ENCODE measurements at places on chromosomes 11 and 22.

DNA sequence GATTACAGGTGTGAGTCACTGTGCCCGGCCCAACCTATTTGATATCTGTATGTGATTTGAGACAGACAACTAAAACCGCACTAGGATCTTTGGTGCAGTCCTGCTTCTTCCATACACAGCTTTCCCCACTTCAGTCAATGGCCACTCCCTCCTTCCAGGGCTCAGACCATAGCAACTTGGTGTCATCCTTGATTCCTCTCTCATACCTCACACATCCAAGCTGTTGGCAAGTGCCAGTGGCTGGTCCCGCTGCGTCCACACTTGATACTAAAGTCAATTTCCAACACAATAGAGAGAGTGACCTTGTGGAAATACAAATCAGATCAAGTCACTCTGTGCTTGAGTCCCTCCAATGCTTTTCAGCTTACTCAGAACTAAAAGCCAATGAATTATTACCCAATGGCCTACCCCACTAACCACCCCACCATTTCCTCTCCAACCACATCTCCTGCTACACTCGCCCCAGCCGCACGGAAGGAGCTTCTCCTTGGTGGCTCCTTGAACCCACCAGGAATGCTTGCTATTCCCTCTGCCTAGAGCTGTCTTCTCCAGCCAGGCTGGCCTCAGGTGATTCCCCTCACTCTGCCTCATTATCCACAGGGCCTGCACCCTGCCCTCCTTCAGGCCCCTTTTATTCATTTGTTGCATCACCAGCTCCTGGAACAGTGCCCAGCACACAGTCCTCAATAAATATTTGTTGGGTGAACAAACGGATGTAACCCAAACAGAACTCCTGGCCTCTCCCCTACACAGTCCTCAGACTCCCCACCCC is 12.9 kb downstream of the ABTB2 start:
- H3K4me1 ChIP-seq, result no peaks in the 10 kb centered on the region
- peak; percentile 93 for DNase-seq
- H3K27ac ChIP-seq, result peak overlapping the region; percentile 71
- H3K36me3 ChIP-seq, result no peaks in the 10 kb centered on the region

GRCh38 chr22:49992921-49993648 is 19.5 kb downstream of the IL17REL start:
- peak; percentile 81 for DNase-seq
- H3K4me3 ChIP-seq, result no peak overlapping the region
- no peaks in the 10 kb centered on the region for H3K27me3 ChIP-seq
- H3K4me1 ChIP-seq, result no peaks in the 10 kb centered on the region

DNA sequence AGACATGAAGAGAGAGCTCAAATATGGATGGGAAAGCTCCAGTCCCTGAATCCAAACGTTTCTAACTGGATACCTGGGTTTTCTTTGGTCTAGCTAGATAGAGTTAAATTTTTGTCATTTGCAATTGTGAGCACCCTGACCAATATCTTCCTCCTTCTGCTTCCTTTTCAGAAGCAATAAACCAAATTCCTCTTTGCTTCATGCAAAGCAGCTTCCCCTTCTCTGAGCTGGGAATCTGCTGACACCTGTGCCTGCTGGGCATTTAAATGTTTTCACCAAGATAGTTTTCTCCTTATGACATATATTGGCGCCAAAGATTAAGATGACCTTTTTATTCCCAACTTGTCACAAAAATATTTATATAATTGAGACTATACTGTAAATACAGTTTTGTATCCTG is 27.9 kb upstream of the PAK1 start:
- H3K36me3 ChIP-seq, result no peaks in the 10 kb centered on the region
- H3K27ac ChIP-seq, result no peak overlapping the region
- no peaks in the 10 kb centered on the region for H3K4me1 ChIP-seq
- H3K4me3 ChIP-seq, result no peak overlapping the region
- no peak for DNase-seq

DNA sequence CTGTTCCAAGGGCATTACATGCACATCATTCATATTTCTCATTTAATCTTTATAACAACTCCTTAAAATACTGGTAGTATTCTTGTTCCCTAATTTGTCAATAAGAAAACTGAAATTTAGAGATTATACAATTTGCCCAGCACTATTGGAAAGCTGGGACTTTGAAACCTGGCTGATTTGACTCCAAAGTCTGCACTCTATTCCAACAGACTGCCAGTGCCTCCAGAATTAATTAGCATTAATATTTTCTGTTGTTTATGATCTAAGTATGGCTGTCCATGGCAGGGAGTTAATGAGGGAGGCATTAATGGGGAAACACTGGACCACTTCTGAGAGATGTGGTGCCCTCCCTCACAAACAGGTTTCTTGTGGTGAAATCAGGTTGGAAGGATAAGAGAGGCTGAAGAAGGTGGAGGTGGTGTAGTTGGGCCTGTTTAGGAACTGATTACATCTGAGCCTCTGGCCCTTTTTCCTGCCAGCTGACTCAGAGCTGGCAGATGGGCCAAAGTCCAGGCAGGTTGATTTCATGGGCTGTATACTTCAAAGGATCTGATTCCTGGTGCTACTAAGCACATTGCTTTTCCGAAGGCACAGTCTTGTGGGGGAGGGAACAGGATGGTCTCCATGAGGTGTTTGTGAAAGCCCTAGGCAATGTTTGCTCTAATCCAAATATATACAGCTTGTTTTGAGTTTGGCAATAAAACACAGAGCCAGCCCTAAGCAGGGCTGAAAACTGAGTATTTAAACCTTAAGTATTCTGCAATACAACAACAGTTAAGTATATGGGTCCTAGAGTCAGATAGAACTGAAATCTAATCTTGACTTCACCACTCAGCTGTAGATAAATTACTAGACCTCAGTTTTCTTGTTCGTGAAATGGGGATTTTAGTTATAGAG is 21.0 kb upstream of the RAB30 start:
- H3K36me3 ChIP-seq, result no peaks in the 10 kb centered on the region
- no peaks in the 10 kb centered on the region for H3K4me1 ChIP-seq
- DNase-seq, result peak; percentile 85
- no peak overlapping the region for H3K4me3 ChIP-seq
- H3K27ac ChIP-seq, result peak overlapping the region; percentile 11

- no peaks in the 10 kb centered on the region for H3K27me3 ChIP-seq
- DNase-seq, result no peak
- H3K4me1 ChIP-seq, result peaks cover 7% of the 10 kb centered on the region
- peak overlapping the region; percentile 82 for H3K27ac ChIP-seq
Measured at GRCh38 chr11:2990617-2991451, 1.3 kb downstream of the NAP1L4 start.

DNA sequence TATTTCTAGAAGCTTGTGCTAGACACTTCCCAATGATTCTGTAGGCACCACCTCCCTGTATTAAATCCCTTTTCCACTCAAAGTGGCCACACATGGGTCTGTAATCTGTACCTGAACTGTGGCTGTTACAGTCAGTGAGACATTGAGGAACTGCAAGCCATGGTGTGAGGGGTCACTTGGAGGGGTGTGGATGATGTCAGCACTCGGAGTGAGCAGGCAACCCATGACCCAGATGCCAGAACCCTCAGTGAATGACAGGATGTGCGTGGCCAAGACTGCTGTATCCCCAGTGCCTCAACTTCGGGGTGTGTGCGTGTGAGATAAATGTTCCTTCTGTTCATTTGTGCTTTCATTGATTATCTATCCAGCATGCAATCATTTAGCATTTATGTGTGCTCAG is 14.7 kb upstream of the SHANK3 start:
- H3K36me3 ChIP-seq, result no peaks in the 10 kb centered on the region
- no peaks in the 10 kb centered on the region for H3K4me1 ChIP-seq
- H3K27ac ChIP-seq, result no peak overlapping the region
- no peaks in the 10 kb centered on the region for H3K27me3 ChIP-seq

GRCh38 chr11:3984896-3985295 is 109.7 kb upstream of the RRM1 start:
- H3K4me3 ChIP-seq, result no peak overlapping the region
- H3K27me3 ChIP-seq, result no peaks in the 10 kb centered on the region
- H3K36me3 ChIP-seq, result no peaks in the 10 kb centered on the region
- no peak for DNase-seq
- H3K27ac ChIP-seq, result no peak overlapping the region

GRCh38 chr11:76276046-76276780 is 69.9 kb upstream of the WNT11 start:
- H3K4me1 ChIP-seq, result peaks cover 5% of the 10 kb centered on the region
- H3K27me3 ChIP-seq, result no peaks in the 10 kb centered on the region
- H3K27ac ChIP-seq, result no peak overlapping the region
- DNase-seq, result no peak

GRCh38 chr22:17792299-17792698 is 18.0 kb upstream of the BID start:
- DNase-seq, result no peak
- H3K36me3 ChIP-seq, result no peaks in the 10 kb centered on the region
- H3K4me3 ChIP-seq, result no peak overlapping the region
- no peak overlapping the region for H3K27ac ChIP-seq
- H3K27me3 ChIP-seq, result no peaks in the 10 kb centered on the region

DNA sequence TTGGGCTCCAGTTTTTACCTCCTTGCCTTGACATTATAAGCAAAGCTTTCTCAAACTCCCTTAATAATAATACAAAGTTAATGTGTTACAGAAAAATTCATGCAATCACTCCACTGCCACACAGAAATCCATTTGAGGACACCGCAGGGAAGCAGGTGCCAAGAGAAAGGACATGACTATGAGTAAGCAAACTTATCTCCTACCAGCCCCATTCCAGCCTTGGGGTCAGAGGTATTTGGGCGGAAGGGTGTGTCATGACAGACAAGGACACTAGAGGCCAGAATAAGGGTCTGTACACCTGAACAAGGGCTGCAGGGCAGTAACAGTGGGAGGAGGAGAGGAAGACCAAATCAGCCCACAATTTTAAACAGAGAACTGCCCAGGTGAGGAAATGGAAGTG is 5.9 kb downstream of the GNG3 start:
- peak; percentile 66 for DNase-seq
- peaks cover 41% of the 10 kb centered on the region for H3K36me3 ChIP-seq
- H3K27ac ChIP-seq, result peak overlapping the region; percentile 72
- H3K4me3 ChIP-seq, result peak overlapping the region; percentile 5

DNA sequence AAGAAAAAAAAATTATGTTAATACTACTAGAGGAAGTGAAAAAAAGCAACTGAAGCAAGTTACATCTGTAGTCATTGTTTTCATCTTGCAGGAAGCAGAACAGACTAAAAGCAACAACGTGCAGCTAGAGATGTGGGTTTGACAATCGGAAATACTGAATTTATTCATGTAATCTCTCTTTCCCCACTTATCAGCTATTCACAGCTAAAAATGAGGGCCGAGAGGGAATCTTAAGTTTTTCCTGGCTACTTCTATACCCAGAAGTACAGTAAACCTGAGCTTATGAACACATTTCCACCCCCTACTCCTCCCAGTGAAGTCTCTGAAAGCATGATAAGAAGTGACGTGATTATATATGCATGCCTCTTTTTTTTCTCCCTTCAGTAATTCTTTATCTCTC is 116.5 kb downstream of the SPON1 start:
- no peak for DNase-seq
- H3K4me1 ChIP-seq, result no peaks in the 10 kb centered on the region
- no peaks in the 10 kb centered on the region for H3K36me3 ChIP-seq
- H3K27ac ChIP-seq, result no peak overlapping the region
- H3K27me3 ChIP-seq, result no peaks in the 10 kb centered on the region

DNA sequence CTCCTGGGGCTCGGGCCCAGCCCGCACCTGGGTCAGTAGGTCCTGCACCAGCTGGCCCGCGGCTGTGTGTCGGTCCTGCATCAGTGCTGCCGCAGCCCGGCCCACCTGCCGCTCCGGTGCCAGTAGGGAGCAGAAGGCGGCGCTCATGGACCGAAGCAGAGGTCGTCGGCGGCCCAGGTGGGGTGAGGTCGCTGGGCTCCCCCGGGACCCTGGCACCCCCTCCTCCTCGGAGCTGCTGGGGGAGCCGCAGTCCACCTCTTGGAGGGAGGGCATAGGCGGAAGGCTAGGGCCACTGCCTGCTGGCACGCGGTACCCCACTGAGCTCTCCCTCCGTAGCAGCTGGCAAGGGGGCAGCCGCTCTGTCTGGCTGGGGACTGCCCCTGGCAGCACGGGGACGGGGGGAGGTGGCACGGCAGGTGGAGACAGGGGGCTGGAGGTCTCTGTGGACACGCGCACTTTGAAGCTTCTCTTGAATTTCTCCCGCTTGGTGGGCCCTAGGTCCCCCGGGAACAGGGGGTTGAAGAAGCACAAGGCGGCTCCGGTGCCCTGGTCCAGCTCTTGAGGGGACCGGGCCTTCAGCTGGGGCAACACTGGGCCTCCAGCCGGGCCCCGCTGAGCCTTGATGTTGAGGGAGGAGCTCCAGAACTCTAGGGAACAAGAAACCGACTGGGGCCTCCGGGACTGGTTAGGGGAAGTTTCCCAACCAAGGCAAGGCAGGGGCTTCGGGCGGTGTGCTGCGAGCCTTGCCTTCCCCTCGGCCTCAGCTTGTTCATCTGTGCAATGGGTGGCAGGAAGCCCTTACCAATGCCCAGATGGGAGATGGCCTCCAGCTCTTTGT is 1.4 kb downstream of the RIN1 start:
- no peak for DNase-seq
- no peaks in the 10 kb centered on the region for H3K36me3 ChIP-seq
- H3K27ac ChIP-seq, result no peak overlapping the region
- H3K4me3 ChIP-seq, result no peak overlapping the region
- no peaks in the 10 kb centered on the region for H3K27me3 ChIP-seq

DNA sequence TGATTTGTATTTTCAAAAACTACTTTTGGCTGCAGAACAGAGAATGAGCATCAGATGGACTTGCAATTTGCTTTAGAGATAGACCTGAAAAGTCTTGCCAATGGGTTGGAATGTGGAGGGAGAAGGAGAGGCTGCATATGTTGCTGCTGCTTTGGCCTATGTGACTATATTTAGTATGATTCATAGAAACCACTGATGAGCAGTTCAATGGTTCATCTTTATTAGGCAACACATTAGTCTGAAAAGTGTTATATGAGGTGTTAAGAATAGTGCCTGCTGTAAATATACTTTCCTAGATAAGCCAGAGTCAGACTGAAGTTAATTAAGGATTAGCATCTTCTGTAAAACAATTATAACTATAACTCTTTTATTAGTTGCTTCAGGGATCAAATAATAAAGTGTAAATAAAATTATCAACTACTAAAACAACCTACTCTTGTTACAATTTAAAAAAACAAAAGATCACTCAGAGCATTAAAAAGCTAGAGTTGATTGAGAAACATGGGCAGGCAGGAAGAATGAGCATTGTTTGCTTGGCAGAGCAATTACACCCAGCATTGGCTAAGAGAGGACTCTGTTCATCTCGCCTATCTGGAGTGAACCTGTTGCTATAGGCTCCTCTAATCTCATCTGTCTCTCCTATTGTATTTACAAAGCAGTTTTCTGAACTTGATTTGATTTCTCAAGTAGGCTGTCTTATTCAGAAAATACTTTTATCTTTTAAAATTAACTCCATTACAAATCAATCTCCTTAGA is 36.3 kb downstream of the HORMAD2 start:
- H3K27me3 ChIP-seq, result no peaks in the 10 kb centered on the region
- no peaks in the 10 kb centered on the region for H3K36me3 ChIP-seq
- H3K4me1 ChIP-seq, result no peaks in the 10 kb centered on the region
- no peak overlapping the region for H3K4me3 ChIP-seq
- no peak for DNase-seq
- no peak overlapping the region for H3K27ac ChIP-seq

- no peaks in the 10 kb centered on the region for H3K27me3 ChIP-seq
- no peak overlapping the region for H3K4me3 ChIP-seq
- H3K36me3 ChIP-seq, result no peaks in the 10 kb centered on the region
- no peaks in the 10 kb centered on the region for H3K4me1 ChIP-seq
Measured at GRCh38 chr11:8283465-8284230, 20.0 kb upstream of the LMO1 start.

All from right lobe of liver (tissue), 6 donors.